ENCODE measurements at places on chromosomes 1 and 21.

DNA sequence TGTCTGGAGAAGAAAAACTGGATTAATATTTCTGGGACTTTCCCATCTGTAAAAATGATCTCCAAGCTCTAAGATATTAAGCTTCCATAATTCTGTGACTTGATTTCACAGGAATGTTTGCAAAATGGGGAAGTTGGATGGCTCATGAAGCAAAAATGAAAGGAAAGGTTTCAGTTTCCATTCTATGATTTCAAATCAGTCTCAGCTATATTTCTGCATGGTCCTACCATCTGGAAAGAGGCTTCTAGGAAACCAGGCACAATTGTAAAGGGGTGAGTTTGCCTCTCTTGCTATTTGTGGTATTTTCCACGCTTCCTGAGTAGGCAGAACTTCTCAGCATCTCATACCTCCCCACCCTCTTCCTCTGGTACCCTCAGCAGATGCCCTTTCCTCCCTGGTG, 22.4 kb upstream of the ACTN2 start:
- no peak for DNase-seq

- DNase-seq: peak; percentile 8
These were observed 143.8 kb downstream of the TNFSF18 start for GRCh38 chr1:172906778-172907592.

GRCh38 chr1:25712299-25712970, 87.6 kb upstream of the SELENON start:
- no peak for DNase-seq

DNA sequence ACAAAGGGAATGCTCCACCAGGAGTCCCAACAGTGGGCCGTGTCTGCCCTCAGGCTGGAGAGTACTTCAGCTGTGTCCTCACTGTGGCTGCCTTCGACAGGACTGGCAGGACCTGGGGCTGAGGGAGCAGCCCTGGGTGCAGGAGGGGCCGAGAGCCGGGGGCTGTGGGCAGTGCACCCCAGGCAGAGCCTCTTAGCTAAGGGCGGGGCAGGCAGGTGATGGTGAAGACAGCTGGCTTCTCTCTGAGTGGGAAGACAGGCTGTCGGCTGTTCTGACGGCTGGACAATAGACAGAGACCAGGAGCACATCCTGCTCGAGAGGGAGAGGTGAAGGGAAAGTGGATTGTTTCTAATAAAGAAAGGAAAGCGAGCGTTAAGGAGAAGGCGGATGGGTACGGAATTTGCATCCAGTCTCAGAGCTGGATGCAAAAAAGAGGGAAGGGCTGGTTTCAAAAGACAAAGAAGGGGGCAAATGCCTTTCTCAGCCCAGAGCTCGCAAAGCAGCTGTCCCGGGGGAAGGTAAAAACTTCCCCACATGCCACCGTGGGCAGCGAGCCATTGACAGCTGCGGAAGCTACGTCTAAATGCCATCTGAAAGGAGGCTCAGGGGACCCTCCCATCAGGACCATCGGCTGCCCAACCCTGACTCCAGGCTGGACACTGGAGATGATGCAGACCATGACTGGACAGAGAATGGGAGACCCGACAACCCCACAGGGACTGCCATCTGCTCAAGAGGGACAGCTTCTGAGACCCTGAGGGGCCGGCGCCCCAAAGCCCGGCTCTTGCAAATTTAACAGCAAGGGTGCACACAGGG, 92.0 kb downstream of the STUM start:
- DNase-seq: peak; percentile 82

- no peak for DNase-seq
These were observed 88.4 kb downstream of the PRKAB2 start for GRCh38 chr1:147083919-147084272.

DNA sequence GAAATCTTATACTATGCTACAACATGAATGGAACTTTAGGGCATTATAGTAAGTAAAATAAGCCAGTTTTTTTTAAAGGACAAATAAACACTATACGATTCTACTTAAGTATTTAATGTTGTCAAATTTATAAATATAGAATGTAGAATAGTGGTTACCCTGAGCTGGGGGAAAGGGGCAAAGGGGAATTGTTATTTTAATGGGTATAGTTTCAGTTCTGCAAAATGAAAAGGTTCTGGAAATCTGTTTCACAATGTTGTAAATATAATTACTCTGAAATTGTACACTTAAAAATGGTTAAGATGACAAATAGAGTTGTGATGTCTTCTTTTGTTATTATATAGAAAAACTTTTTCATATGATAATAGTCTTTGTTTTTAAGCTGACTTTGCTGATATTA, 366.3 kb downstream of the MRPL39 start:
- no peak for DNase-seq

DNA sequence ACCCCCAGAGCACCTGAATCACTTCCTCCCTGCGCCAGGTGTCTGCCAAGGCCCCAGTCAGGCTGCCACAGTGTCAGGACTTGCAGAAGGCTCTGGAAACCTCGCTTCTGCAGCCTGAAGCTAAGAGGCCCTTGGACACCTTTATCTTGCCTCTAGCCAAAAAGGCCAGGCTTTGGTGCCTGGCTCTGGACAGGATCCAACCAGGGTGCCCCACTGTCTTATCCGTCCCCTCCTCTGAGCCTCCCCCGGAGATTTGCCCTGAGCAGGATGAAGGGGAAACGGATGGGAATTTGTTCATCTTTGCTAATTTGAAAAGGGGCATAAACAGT, 12.8 kb upstream of the CLSTN1 start:
- no peak for DNase-seq

GRCh38 chr1:214186103-214186824, 94.7 kb upstream of the SMYD2 start:
- DNase-seq: no peak

DNA sequence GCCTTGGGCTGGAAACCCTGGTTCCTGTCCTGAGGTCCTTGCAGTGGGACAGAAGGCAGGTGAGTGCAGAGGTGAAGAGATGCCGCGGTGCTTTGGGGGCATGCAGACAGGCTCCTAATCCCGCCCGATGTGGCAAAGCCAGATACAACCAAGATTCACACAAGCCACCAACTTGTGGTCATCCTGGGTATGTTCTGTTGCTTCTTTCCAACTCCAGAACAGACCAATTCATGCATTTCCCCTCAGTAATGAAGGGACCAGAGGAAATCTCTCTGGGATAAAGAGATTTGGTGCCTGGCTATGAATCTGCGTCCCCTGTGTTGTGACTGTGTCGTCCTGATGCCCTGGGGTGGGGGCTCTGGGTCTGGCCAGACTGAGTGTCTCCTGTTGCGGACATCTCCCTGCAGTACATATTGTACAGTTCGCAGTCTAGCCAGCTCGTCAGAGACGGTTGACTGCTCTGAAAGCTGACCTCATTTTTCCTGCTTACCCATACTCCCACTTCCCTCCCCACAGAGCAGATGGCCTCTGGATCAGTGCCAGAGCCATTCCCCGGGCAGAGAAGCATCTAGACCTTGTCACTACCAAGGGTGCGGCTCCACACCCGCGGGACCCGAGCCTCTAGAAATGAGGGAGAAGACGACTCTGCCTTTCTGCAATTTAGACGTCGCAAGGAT, 216.3 kb downstream of the KIF26B start:
- DNase-seq: peak; percentile 39

- no peak for DNase-seq
These were observed 121.7 kb downstream of the SMYD2 start for GRCh38 chr1:214402613-214403083.

GRCh38 chr1:183970516-183971300, 66.8 kb downstream of the COLGALT2 start:
- no peak for DNase-seq

GRCh38 chr1:241266121-241266520, 90.9 kb downstream of the RGS7 start:
- no peak for DNase-seq

- DNase-seq: peak; percentile 87
These were observed at the start of gene NFIA for GRCh38 chr1:61082311-61083012. TSS of gene NFIA (plus strand) at chr1:61082561.

- DNase-seq: peak; percentile 36
These were observed 13.4 kb downstream of the CFAP74 start for GRCh38 chr1:1990222-1990621.

- DNase-seq: peak; percentile 66
These were observed 82.2 kb upstream of the AK4 start for GRCh38 chr1:65065524-65066418.

DNA sequence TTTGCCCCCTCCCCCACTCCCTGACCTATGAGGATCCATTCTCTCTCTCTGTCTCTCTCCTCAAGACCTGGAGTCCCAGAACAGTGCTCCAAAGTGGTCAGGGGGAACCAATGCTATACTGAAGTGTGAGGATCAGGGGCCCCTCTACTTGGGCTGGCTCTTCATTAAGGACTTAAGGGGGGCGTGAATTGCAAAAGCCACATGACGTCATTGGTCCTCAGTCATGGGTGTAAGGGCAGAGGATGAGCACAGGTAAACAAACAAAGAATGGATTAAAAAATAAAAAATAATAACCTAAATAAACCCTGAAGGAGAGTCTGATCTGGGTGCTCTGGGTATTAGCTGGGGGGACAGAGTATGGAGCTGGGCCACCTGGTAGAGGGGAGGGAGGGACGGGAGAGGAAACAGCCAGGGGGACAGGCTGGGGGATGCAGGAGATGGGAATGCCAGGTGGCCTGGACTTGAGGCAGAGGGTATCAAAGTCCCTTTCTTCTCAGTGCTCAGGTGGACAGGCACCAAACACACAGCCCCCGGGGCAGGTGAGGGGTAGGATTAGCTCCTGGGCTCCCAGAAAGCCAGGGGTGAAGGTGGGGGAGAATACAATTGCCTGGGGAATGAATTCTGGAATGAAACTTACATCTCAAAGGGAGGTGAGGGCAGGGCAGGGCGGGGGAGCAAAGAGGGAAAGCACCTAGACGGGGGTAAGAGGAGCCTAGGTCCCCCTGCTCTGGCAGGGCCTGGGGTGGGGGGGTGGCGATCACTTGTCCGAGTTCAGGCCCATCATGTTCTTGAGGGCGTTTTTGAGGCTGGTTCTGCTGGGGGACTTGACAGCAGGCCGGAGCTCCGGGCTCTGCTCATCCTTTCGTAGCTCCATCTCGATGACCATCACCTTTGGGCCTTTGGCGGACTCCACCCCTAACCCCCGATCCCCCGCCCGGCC, 4.6 kb downstream of the MPZ start:
- no peak for DNase-seq

DNA sequence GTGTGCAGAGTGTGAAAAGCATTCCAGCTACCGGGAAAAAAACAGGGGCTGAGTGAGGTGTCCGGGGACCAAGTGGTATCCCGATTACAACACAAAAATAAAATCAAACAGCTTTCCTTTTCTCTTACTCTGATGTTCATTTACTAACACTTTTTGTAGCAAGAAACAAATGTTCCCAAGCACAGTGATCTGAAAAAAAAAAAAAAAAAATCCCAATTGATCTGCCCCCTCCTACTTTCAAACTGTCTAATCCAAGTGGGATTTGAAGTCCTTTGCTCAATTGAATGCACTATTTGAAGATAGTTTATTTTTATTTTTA, 1.3 kb downstream of the BACE2 start:
- no peak for DNase-seq

GRCh38 chr1:39398278-39399021, 93.0 kb upstream of the BMP8A start:
- peak; percentile 94 for DNase-seq

DNA sequence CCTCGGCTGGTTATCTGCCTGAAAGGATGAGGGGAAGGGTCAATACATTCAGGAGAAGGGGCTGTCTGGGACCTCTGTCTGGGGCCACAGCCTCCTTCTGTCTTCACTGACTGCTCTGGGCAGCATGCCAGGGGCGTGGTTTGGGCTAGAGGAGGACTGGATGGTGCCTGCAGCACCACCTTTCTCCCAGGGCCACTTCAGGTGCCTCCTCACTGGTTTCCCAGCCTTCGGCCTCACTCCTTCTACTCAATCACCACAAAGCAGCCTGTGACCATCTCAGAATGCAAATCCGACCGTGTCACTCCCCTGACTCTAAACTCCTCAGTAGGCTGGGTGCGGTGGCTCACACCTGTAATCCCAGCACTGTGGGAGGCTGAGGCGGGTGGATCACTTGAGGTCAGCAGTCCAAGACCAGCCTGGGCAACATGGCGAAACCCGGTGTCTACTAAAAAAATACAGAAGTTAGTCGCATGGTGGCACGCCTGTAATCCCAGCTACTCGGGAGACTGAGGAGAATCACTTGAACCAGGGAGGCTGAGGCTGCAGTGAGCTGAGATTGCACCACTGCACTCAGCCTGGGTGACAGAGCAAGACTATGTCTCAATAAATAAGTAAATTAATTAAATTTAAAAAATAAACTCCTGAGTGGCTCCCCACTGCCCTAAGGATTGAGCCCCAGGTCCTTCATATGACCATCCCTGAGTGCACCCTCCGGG, 50.1 kb upstream of the ECE1 start:
- no peak for DNase-seq

- DNase-seq: peak; percentile 28
These were observed 47.7 kb downstream of the PGM1 start for GRCh38 chr1:63640633-63641567.

Data from tongue (tissue), 3 donors.